ENCODE measurements at places on chromosomes 5 and 9.

DNA sequence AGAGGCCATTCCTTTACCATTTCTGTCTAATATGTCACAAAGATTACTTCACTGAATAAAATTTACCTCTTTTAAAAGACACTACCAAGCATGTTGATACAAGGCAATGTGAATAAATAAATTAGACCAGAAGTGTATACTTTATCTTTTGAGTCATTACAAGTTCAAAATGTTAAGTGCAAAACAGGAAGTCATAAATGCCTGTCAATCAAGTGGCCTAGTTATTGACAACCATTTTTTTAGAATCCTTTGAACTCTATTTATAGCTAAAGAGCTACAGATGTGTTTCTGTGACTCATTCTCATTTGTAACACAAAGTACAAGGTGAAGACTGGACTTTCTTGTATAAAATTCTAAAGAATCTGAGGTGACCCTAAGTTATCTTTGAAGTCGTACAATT is 602.7 kb upstream of the SEMA6A start:
- DNase-seq: no peak

GRCh38 chr5:147555176-147555575 is 45.3 kb upstream of the DPYSL3 start:
- DNase-seq: no peak

DNA sequence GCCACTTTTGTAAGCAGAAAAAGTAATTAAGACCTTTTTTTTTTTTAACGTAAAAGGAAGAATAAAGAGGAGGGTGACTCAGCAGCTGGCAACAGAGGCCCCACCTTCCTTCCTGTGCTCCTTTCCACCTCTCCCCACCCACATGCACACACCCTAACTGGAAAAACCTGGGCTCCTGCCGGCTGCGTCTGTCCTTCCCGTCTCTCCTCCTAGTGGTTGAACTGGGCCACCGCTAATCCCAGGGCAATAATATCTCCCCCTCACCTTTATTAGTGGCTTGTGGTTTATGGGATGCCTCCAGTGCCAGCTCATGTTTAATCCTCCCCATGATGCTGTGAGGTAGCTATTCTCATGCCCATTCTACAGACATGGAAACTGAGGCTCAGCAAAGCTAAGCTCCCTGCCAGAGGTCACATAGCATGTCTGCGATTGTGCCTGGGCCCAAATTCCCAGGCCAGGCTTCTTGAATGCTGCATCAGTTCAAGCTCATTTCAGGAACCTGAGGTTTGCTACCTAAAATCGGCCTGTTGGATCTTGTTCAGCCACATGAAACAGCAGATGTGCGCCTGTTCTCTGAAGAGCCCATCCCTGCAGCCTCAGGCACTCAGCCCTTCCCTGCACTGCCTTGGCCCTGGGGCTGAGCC is 60.9 kb upstream of the IL17B start:
- DNase-seq: no peak

DNA sequence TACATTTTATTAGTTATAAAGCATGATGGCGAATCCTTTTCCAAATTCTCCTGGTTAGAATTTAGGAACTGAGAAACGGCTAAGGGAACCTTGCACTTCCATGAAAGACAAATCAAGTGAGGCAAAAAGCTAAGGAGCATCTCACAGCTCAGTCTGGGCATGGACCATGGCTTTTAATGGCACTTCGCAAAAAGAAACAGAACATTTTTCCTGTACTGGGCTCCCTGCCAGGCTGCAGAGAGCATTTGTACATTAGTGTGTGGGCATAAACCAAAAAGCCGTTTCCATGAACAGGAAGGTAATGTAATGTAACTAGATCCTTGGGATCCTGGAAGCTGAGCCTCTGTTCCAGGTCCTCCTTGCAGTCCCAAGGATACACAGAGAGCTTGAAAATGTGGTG is 354.2 kb downstream of the MRPS30 start:
- DNase-seq: no peak

- DNase-seq: no peak
Observed at GRCh38 chr5:146789712-146790653, 88.6 kb downstream of the PPP2R2B start.

DNA sequence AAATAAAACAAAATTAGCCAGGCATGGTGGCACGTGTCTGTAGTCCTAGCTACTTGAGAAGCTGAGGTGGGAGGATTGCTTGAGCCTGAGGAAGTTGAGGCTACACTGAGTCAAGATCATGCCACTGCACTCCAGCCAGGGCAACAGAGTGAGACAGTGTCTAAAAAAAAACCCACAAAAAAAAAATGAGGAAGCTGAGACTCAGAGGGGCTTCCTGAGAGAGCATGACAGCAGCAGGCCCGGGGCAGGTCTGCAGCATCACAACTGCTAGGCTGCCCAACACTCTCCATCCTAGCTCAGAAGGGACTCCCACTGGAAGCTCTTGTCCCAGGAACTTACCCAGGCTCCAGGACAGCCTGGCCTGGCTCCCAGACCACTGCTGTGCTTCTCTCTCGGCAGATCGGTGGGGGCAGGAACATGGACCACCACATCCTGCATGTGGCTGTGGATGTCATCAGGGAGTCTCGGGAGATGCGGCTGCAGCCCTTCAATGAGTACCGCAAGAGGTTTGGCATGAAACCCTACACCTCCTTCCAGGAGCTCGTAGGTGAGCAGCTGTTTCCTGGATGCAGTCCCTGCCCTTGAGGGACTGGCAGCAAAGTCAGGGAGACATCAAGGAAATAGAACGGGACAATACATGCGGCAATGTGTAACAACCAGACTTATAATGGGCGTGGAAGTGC is 19.1 kb downstream of the PTGS1 start:
- DNase-seq: no peak

Measured in activated naive CD4-positive, alpha-beta T cell (primary cell).